Stimulated activated CD8-positive, alpha-beta memory T cell treated with anti-CD3 and anti-CD28 coated beads, Interleukin-4, amount 100 ng/mL, for 4 hours (primary cell): ENCODE measurements at places on chromosomes 13 and 19.

DNA sequence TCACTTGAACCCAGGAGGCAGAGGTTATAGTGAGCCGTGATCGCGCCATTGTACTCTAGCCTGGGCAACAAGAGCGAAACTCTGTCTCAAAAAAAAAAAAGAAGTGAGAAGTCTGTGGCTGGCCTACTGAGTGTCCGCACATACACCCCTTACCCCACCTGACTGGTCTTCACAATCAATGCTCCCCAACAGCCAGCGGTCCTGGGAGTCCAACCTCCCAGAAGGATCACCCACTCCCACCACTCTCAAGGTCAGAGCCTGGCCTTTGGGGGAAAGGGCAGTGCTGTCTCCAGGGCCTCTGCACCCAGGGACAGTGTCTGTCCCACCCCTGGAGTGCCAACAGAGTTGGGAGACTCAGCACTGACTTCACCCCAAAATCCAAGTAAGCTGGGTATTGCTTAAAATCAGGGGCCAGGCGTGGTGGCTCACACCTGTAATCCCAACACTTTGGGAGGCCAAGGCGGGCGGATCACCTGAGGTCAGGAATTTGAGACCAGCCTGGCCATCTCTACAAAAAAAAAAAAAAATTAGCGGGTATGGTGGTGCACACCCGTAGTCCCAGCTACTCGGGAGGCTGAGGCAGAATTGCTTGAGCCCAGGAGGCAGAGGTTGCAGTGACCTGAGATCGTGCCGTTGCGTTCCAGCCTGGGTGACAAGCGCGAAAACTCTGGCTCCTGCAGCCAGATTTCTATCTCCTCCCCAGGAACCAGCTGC lies 2.3 kb upstream of the CD320 start:
- DNase-seq: no peak

DNA sequence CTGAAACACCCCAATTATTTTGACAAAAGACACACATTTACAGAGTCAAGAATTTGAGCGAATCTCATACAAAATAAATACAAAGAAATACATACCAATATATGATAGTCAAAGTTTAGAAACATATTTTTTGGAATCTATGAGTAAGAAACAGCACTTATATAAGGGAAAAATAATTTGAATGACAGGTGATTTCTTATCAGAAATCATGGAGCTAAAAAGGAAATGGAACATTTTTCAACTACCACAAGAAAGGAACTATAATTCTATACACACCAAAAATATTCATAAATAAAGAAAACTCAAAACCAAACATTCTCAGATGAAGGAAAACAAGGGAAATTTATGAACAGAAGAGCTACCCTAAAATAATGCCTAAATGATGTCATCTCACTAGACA lies 1226.6 kb downstream of the PCDH9 start:
- DNase-seq: no peak

DNA sequence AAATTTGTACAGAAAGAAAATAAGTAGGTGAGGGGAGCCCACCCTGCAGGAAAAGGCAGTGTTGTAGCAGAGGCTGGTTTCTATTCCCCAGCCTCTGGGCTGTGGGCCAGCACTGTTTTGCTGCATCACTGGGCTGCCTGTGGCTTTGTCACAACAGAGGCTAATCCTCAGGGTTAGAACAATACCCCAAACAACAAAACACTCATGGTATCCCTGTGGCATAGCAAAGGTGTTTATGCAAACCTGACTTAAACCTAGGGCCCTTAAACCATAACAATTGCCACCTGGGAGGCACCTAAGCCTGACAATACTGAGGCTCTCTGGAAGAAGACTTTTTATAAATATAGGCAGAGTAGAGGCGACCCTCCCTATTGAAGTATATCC lies 314.7 kb downstream of the OLFM4 start:
- DNase-seq: no peak

GRCh38 chr19:3095441-3096191 lies 1.5 kb downstream of the GNA11 start:
- DNase-seq: no peak

DNA sequence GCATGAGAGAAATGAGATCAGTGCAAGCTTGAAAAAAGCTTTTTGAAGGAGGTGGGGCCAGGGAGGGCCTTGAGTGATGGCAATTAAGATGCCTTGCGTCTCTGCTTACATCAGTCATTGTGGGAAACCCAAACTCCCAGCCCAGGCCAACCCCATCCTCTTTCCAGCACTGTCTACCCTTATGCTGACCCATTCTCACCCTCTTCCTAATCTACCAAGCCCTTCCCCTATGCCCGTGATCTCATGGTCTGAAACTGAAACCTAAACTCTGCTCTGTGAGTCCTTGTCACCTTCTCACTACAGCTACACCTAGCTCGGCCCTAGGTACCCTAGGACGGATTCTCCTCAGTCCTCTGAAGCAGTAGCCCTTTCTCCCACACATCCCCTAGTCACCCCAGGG lies 36.0 kb upstream of the SERP2 start:
- DNase-seq: no peak

GRCh38 chr19:47264629-47265028 lies 8.3 kb downstream of the CCDC9 start:
- no peak for DNase-seq

DNA sequence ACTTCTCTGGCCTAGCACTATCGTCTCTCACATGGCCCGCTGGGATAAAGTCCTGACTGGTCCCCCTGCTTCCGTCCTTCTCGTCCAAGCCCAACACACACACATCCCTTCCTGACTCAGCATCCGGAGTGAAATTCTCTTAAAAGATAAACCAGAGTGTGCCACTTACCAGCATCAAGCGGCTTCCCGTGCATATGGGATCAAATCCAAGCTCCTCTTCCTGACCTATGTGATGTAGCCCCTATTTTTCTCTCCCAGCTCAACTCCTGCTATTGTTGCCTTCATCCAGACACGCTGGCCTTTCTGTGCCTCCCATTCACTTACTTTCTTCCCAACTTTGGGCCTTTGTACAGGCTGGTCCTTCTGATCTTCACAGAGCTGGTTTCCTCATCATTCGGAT lies 530.4 kb downstream of the DIAPH3 start:
- DNase-seq: no peak
